ENCODE measurements at places on chromosomes 13 and 19.

DNA sequence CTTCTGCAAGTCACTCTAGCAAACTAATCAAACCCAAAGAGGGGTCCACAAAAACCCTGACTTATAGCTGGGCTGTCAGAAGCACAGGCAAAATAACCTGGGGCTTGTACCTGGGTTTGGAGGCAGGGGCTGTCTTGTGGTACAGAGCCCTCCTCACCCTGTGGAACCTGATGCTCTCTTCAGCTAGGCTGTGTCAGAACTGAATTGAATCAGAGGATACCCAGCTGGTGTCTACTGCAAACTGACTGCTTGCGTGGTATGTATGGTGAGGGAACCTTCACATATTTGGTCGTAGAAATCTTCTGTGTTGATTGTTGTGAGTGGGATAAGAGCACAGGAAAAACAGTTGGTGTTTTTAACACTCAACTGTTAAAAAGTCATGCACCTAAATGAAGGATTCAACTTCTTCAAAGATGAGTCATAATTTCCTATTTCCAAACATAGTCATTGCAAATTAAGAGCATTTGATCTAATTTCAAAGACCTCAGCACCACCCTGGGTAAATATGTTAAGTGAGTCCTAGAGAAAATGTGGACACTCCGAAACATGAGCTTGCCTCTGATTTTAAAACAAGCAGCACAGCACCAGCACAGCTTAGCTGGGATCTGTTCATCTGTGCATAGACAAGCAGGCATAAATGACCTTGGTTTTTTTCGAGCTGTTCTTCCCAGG, 840.2 kb downstream of the UQCRFS1 start:
- DNase-seq: no peak

GRCh38 chr13:50277906-50278305, 262.7 kb downstream of the KCNRG start:
- no peak for DNase-seq

GRCh38 chr13:97911311-97912138, 42.0 kb upstream of the IPO5 start:
- DNase-seq: peak; percentile 45

- DNase-seq: no peak
Observed at GRCh38 chr19:4088975-4089374, 22.3 kb upstream of the ZBTB7A start.

- DNase-seq: no peak
Observed at GRCh38 chr13:44103429-44104196, 223.9 kb downstream of the LACC1 start.

DNA sequence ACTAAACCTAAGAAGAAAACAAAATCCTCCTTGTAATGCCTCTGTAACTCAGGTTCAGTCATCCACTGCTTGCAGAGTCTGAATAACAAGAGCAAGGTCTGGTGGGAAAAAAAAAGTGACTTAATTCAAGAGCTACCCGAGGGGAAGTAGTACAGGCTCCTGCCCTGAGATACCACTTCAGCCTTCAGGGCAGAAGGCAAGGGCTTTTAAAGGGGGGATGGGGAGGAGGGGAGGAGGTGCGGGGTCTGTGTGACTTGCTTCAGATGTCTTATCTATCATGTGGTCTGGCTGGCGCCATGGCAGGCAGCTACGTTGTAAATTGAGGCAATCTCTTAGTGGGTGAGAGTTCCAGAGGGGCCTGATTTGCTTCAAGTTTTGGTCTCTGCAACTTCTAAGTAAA, 66.7 kb downstream of the LRRC63 start:
- DNase-seq: no peak

GRCh38 chr13:40780822-40781401, 8.5 kb upstream of the SLC25A15 start:
- peak; percentile 39 for DNase-seq

DNA sequence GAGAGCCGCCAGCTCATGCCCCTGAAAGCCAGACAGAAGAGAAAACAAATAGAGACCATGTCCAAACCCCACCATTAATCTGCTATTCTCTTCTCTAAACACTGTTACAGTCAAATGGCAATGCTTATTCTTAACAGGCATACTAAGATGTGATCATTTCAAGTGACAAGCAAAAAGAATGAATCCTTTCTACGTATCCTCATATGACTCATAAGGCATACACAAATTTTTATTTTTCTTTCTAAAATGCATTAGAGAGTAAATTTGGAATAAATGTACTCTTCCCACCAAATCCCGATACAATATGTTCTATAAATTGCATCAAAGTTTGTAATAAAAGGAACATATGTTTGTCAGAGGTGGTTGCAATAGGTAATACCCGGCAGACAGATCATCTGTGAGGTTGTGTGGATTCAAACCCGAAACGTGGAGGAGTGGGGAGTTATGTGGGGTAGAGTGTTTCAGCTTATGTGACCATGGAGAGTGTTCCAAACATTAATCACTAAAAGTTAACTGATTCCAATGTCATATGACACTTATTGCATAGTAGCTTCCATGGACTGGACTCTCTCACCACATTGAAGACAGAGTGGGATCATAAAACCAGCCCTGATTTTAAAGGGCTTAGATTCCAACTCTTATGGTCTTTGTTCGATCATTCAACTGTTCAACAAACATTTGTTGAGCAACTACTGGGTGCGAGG, 213.1 kb downstream of the DCLK1 start:
- peak; percentile 48 for DNase-seq

Data from EH (cell line).